ENCODE measurements at places on chromosomes 4 and X.

DNA sequence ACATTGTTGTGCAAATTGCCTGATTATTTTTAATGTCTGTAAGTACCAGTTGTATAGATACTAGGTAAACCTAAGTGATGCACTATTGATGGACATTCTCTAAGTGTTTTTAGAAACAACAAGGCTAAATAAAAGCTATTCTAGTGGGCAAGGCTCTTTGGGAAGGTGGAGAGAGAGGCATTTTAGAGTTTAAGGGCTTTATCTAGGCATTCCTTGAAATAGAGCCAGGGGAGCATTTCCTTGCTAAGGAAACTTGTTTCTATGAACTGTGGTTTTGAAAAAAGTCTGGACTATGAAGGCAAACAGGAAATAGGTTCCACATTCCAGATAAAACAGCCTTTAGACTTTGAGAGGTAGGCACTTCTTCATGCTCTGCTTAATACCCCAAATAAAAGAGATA lies 23.8 kb downstream of the BMX start:
- DNase-seq: no peak

- no peak for DNase-seq
Observed at GRCh38 chr4:111064342-111064993, 441.6 kb upstream of the PITX2 start.

DNA sequence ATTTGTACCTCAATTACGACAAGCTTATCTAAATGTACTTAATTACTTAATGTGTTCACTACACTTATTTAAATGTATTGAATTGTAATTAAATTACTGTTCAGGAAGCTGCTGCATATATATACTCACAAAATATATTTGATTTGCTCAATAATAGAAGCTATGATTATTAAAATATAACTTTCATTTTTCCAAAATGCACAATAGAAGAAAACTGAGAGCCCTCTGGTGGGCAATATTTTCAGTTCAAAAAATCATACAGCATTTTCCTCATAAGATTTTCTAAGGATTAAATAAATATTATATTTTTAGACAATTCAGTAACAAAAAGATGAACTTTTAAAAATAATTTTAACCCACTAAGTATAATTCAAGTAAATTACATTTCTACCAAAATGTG lies 217.3 kb downstream of the DKK2 start:
- DNase-seq: no peak

DNA sequence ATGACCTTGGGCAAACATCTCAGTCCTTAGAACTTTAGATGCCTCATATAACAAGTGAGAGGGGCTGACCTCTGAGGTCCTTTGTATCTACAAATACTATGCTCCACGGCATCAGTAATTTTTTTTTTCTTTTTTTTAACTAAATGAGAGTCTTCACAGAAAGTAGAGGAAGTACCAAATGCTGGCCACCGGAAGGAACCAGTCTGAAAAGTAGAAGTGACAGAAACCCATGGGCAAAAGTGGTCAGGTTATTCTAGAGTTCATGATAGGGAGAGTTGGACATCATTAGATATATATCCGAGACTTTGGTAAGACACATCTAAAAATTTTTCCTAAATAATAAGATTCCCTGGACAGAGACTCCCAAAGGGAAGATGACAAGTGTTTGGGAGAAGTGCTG lies 53.7 kb downstream of the COQ2 start:
- no peak for DNase-seq

GRCh38 chrX:40479777-40480318 lies 100.9 kb upstream of the ATP6AP2 start:
- no peak for DNase-seq

GRCh38 chr4:112916868-112917267 lies 132.6 kb upstream of the ANK2 start:
- no peak for DNase-seq

DNA sequence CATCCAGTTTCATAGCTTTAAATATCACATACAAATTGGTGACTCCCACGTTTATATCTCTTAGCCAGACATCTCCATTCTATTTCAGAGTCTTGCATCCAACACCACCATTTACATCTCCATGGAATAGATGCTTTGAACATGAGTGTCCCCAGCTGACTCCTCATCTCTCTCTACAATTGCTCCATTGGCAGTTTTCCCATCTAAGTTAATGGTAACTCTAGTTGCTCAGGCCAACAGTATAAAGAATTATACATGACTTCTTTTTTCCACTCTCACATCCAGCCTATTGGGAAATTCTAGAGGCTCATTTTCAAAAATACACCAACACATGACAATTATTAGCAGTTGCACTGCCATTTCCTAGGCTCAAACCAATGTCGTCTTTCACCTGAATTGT lies 388.2 kb downstream of the STIM2 start:
- no peak for DNase-seq

DNA sequence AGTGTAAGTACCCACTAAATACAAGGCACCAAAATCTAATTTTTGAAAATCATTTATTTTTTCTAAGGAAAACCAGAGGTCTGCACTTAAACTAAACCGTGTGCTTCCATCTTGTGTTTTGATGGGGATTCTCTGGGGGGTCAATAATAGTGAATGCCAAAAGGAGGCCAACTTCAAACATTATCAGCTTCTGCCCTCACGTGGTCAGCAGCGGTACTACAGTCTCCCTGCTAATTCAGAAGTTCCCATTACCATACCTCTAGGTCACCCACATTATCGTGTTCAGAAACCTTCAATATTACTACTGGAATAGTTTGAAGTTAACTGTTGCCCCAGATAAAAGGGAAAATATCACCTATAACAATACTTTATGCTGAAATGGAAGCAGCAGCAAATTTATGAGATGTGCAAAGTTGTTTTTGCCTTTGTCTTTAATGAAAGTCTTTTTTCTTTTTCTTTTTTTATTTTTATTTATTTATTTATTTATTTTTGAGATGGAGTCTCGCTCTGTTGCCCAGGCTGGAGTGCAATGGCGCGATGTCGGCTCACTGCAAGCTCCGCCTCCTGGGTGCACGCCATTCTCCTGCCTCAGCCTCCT lies 17.3 kb downstream of the CTPS2 start:
- DNase-seq: peak; percentile 21

GRCh38 chr4:3201718-3202702 lies 46.9 kb upstream of the MSANTD1 start:
- DNase-seq: peak; percentile 31

GRCh38 chr4:98421111-98421510 lies 159.9 kb downstream of the RAP1GDS1 start:
- no peak for DNase-seq

DNA sequence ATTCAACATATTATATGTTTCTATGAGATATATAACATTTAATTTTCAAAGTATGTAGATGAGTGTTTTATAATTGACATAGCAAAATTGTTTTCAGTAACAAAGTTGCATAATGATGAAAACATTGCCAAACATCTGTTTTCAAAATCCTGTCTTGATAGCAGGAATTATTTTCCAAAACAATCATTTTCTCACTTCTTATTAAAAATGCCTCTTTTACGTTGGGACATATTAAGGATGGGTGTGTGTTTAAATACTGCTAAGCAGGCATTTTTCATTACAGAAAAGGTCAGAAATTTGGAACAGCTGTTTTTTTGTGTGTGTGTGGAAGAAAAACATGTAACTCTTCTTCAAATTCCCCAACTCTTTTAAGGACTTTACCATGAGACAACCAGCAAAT lies 452.0 kb downstream of the SPRY1 start:
- no peak for DNase-seq

DNA sequence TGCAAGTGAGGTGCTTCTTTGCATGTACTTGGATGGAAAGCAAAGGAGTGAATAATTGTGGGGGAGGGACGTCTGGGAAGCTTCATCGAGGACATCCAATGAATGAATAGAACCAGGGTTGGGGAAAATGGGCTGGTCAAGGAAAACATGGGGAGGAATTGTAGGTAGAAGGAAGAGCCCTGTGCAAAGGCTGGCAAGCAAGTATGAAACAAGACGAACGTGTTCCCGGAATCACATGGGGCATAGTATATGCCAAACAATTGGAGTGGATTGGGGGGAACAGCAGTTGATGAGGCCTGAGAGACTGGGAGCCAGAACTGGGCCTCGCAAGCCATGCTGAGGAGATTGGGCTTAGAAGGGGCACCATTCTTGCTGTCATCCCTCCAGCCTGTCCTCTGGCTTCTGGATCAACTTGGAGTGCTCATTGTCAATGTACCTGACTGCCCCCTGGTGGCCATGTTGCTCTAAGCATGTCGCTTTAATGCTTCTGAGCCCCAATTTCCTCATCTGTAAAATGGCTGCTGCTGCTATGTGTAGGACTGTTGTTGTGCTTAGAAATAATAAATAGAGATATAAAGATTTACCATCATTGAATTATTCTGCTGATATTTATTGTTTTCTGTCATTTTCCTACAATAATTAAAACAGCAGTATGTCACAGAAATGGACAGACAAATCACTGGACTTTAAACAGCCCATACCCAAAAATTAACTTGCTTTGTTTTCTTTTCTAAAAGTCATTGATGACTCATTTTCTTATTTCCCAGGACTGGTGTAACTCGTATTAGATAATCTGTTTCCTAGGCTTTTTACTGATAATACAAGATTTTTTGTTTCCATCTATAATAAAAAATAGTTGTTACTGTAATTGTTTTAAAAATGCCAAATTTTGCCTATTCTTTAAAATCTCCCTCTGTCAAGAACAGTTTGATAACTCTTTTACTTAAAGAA lies 66.4 kb downstream of the JADE3 start:
- peak; percentile 32 for DNase-seq

GRCh38 chrX:140712413-140713173 lies 3.0 kb downstream of the LINC00632 start:
- DNase-seq: no peak

- no peak for DNase-seq
Observed at GRCh38 chrX:72043636-72044035, 88.1 kb downstream of the RTL5 start.

DNA sequence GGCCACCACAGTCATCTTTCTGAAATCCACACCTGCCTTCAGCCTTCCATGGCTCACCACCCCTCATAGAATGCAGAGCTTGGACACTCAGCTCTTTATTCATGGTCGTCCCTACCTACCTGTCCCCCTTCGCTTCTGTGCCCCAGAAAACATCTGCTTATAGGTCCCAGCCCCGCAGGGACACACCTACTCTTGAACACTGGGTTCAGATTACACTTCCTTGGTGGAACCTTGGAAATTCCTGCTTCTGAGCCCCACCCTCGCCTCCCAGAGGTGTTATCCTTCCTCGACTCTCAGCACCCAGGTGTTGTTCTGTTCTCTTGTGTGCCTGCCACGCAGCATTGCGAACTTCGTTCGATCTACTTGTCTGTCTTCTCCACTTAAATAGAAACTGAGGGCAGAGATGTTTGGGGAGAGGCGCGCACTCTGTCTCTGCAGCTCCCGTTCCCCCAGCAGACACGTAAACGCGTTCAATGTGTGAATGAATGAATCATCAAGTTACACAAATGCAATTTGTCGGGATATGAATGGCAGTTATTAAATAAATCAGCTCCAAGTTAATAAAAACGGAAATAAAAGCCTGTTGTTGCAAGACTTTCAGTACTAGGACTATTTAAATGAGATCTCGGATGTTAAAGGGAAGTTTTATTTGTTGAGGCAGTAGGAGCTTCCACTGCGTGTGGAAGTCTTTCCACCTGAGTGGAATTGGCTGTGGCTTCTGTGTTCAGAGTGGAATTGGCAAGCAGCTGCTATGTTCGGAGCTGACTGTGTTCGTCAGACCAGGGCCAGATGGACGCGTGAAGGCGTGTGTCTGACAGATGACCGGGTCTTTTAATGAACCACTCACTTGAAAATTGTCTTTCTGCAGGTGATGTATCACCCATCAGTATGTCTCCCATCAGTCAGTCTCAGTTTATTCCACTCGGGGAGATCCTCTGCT lies 95.6 kb downstream of the STOX2 start:
- DNase-seq: no peak

DNA sequence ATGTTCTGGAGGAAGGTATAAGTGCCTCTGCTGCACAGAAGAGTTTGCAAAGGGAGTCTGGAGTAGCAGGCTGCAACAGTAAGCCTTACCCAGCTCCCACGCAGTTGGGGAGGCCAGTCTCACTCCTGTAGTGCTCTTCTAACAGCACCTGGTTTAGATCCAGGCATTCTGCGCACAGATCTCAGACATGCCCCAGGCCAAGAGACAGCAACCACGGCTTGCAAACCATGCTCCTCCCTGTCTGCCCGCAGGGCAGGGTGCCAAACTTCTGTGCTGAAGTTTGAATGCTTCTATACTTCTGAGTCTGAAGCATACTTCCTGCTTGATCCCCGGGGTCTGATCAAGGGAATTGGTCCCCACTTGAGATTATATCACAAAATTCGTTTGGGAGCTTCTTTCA lies 106.3 kb downstream of the LINC00632 start:
- no peak for DNase-seq

DNA sequence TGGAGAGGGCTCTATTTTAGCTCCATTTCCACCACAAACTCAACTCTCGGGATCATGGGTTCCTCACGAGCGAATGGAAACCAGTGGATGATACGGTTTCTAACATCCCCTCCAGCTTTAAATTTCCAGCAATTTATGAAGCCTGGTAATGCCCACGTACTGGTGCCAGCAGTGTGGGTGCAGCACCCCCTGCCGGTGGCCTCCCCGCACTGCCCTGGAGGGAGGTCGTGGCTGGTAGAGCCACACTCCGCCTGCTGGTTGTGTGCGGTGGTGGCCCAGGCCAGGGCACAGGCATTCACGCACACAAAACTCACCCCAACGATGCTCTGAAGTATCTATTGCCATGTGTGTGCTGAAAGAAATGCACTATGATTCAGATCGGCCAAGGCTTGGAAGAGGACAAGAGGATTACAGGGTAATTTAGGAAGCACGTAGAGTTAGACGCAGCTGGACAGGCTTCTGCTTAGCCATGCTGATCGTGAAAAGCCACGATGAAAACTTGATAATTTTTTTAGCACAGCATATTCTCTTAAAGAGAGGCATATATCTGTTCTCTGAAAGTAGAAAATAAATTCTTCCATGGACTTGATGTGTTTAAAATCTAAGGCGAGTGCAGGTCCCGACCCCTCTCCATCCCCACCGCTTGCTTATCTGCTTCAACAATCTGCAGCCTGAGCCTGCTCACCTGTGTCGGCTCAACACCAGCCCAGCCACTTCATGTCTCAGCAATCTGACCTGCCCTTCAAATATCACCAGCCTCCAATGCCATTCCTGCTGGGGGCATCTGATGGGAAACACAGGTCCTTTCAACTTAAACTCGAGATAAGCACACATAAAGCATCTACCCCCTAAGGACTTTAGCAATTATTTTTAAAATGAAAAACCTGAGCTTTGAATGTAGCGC lies 59.1 kb downstream of the SCD5 start:
- peak; percentile 11 for DNase-seq

- no peak for DNase-seq
Observed at GRCh38 chr4:8086783-8087445, 71.7 kb downstream of the ABLIM2 start.

DNA sequence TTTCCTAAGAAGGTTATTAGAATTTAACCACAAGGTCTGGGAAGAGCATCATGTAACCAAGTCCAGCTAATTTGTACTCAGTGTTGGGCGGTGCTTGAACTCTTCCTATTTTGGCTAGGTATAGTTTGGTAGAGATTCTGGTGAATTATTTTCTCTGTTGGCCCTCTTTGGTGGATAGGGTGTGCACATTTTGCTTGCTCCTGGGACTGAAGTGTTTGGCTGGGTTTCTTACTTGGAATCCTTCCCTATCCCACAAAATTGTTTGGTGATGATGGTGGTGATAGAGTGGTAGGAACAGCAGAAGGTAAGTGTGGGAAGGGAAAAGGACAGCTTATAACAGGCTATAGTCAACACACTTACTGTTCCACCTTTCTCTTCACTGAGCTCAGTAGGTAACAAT lies 194.8 kb upstream of the GPC4 start:
- DNase-seq: no peak

- no peak for DNase-seq
Observed at GRCh38 chrX:136687457-136687856, 39.5 kb downstream of the CD40LG start.

Measured in stimulated activated CD8-positive, alpha-beta memory T cell treated with anti-CD3 and anti-CD28 coated beads, Interleukin-4, amount 100 ng/mL, for 4 hours (primary cell).